ENCODE measurements at places on chromosomes 1 and 21.

- no peak for DNase-seq
These were observed 3.5 kb downstream of the MYCL start for GRCh38 chr1:39898191-39898590.

- DNase-seq = no peak
These were observed 10.2 kb downstream of the UBIAD1 start for GRCh38 chr1:11283151-11283550.

DNA sequence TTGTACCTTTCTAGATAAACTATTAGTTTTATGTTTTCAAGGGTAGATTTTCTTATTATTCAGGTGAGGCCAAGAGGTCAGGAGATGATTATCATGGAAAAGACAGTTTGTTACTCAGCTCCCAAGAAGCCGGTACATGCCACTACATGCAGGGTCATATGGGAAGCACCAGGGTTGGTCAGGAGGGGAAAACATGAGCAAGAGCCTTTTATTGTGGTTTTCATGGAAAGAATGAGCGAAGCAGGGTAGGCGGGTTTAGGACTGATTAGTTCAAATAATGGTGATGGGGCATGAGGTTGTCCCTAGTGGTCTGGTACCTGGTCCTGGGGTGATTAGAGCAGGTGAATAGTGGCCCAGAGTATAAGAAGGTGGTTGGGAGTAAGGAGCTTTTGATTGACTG lies 189.9 kb downstream of the APP start:
- no peak for DNase-seq

DNA sequence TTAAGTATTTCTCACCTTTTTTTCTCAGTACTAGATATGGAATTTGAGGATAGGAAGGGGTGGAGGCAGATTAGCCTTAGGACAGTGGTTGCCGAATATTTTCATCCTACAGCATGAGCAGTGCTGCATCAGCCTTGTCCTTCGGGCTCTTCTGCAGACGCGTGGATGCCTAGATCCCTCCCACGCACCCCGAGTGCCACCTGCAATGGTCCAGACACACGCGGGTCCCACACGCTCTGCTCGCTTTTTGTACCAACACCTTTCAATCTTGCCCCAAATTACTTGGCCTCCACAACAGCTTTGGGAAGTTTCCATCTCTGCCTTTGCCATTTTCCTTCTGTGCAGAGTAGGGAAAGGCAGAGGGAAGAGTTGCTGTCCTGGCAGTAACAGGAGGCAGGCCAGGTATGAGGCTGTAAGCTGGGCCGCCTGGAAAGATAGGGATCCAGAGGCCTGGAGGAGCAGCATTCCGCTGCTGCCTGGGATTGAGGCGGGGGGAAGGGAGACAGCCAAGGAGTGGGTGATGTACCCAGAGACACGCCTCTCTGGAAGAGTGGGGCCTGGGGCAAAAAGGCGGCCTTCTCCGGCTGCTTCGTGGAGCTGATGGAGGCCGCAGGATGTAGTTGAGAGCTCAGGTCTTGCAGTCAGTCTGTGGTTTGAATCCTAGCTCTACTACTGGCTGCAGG lies 467.7 kb downstream of the KIF26B start:
- no peak for DNase-seq

DNA sequence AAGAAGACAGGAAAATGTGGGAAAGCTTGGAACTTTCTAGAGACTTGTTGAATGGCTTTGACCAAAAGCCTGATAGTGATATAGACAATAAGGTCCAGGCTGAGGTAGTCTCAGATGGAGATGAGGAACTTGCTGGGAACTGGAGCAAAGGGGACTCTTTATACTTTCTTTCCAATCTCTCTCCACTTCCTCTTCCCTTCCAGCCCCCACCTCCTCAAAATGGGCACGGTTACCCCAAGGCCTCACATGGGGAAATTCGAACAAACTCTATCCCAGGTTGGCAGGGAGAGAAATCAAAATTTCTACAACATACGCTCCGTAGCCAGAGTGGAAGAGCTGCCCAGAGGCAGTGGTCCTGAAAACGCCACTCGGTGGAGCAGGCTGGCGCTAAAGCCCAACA lies 15.2 kb downstream of the PPT1 start:
- no peak for DNase-seq

- peak; percentile 45 for DNase-seq
These were observed at the start of gene COL9A2 for GRCh38 chr1:40316595-40317393. Gene COL9A2, minus strand, starts transcription at chr1:40317286. Its CDS starts 89 bp downstream, at chr1:40317197.

DNA sequence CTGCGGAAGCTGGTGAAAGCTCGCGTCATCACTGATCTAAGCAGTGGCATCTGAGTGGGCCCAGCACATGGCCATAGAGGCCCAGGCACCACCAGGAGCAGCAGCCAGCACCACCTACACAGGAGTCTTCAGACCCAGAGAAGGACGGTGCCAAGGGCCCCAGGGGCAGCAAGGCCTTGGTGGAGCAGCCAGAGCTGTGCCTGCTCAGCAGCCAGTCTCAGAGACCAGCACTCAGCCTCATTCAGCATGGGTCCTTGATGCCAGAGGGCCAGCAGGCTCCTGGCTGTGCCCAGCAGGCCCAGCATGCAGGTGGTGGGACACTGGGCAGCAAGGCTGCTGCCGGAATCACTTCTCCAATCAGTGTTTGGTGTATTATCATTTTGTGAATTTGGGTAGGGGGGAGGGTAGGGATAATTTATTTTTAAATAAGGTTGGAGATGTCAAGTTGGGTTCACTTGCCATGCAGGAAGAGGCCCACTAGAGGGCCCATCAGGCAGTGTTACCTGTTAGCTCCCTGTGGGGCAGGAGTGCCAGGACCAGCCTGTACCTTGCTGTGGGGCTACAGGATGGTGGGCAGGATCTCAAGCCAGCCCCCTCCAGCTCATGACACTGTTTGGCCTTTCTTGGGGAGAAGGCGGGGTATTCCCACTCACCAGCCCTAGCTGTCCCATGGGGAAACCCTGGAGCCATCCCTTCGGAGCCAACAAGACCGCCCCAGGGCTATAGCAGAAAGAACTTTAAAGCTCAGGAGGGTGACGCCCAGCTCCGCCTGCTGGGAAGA lies 3.2 kb upstream of the ARTN start:
- no peak for DNase-seq

GRCh38 chr21:15159382-15160020 lies 94.7 kb upstream of the NRIP1 start:
- no peak for DNase-seq

DNA sequence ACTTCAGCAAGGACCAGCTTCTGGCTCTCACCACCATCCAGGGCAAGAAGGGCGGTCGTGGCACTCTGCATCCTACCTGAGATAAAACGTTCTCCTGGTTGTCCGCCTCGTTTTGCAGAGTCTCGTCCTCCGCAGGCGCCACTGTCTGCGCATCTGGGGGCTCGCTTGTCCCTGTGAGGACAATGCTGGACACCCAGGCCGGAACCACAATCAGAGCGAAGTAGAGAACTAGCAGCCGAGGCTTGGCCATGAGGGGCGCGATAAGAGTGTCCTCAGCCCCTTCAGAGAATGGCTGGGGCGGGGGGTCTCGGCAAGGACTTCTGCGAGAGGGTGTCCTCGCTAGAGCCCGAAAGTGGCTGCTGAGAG lies 505 bp downstream of the OLFML2B start:
- DNase-seq = no peak

- no peak for DNase-seq
These were observed 7.4 kb upstream of the PIGR start for GRCh38 chr1:206953626-206954025.

- DNase-seq = no peak
These were observed 350.6 kb upstream of the NCAM2 start for GRCh38 chr21:20647607-20648006.

DNA sequence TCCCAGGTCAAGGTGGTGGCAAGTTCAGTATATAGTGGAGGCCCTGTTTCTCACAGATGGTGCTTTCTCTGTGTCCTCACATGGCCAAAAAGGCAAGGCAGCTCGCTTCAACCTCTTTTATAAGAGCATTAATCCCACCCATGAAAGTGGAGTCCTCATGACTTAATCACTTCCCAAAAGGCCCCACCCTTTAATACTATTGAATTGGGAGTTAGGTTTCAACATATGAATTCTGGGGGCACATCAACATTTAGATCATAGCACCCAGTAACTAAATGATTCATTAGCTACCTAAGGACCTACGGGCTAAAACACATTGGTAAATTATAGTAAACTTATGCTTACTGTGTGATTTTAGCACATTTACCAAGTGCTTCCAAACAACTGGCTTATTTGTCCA lies 317.9 kb downstream of the LTN1 start:
- DNase-seq = no peak

- DNase-seq = peak; percentile 45
These were observed 3.9 kb upstream of the C4BPB start for GRCh38 chr1:207084701-207085180.

- DNase-seq = no peak
These were observed 151.3 kb upstream of the COL6A1 start for GRCh38 chr21:45830221-45830640.

- peak; percentile 90 for DNase-seq
These were observed at the start of gene AGL for GRCh38 chr1:99849744-99850458. Gene AGL, plus strand, starts transcription at chr1:99850361. Its CDS starts 682 bp downstream, at chr1:99851043.

- DNase-seq = peak; percentile 43
These were observed 28.0 kb upstream of the NRDC start for GRCh38 chr1:51906306-51907078.

GRCh38 chr1:186456729-186457255 lies 4.1 kb downstream of the PDC start:
- DNase-seq = no peak

GRCh38 chr1:48222501-48223242 lies at the start of gene SLC5A9:
Gene SLC5A9, plus strand, starts transcription at chr1:48222716. Its CDS starts 21 bp downstream, at chr1:48222737.
- DNase-seq = no peak

GRCh38 chr1:223445402-223445801 lies 52.2 kb downstream of the CCDC185 start:
- DNase-seq = no peak

GRCh38 chr1:19698181-19698580 lies 33.5 kb downstream of the HTR6 start:
- no peak for DNase-seq

DNA sequence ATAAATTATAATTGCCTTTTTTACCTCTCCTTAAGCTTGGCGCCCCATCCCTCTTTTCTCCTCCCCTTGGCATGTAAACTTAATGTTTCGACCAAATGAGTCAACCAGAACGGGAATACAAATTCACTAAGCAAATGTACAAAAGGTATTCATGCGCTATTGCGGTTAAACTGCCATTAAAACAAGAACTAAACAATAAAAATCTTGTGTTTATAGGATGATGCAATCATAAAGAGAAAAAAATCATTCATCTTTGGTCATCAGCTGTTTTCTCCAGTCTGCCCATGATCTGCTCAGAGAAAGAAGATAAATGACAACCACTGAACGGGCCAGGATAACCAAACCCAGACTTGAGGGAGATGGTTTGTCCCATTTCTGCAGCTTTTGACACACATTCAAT lies 534.2 kb upstream of the PLXNA2 start:
- DNase-seq = no peak

DNA sequence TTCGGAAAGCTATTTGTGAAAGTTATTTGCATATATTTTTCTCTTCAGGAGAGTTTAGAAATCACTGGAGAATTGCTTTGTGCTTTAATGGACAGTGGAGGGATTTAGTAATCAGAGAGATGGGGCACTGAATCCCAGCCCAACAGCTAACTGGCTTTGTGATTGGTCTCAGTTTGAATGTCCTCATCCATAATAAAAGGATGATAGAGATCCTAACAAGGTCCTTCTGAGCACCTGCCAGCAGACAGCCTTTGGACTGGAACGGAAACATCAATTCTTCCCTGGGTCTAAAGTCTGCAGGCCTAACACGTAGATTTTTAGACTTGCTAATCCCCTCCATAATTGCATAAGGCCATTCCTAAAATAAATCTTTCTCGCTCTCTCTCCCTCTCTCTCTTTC lies 112.0 kb upstream of the ADAMTS5 start:
- no peak for DNase-seq

DNA sequence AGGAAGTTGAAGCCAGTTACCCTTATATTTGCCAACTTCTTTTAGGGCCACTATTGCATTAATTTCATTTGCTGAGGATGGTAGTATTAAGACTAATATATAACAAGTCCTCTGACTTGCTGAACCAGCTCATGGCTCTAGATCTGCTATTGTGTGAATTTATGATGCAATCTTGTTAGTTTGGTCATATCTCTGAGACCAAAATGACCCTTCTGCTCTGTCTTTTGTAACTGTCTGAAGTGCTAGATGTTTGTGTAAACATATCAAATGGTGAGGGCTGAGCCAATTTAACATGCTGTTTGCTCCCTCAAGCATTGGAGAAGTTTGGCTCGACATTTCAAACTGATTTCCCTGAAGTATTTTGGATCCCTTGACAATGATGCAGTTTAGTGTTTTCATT lies 106.9 kb upstream of the PTGFR start:
- DNase-seq = no peak

- DNase-seq = no peak
These were observed 15.3 kb upstream of the TRNAU1AP start for GRCh38 chr1:28537457-28538199.

- DNase-seq = peak; percentile 86
These were observed 7.3 kb upstream of the CTRC start for GRCh38 chr1:15430787-15431570.

GRCh38 chr21:14711287-14711686 lies 165.2 kb upstream of the SAMSN1 start:
- no peak for DNase-seq

GRCh38 chr1:68459796-68460195 lies 10.0 kb upstream of the RPE65 start:
- no peak for DNase-seq

DNA sequence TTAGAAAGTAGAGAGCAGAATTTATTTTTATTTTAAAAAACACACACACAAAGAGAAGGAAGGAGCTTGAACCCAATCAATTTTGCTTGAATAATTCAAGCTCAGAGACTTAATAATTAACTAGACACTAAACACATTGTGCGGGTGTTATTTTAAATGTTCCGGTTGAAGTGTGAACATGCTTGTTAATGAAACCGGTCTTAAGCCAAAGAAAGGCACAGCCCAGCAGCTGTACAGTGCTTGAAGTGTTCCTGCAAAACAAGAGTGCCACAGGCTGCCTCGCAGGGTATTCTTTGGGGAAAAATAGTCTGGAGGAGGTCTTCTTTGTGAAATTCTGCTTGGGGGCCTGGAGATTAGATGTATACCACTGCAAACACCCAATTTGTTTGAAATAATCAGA lies 2.2 kb upstream of the CDC42BPA start:
- DNase-seq = no peak

DNA sequence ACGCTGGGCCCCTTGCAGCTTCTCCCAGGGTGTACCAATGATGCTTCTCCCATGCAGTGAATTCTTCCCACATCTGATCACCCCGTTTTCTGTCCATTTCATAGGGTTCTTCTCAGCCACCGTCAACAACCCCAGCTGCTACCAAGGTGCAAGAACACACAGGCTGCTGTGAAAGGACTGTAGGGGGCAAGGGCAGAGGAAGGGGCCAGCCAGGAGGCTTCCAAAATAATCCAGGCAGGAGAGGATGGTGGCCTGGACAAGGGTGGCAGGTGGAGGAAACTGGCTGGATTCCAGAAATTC lies 113.3 kb upstream of the WNT4 start:
- DNase-seq = no peak

Measured in AG08396 (cell line).